ENCODE measurements at places on chromosomes 16 and 17. TPM values are rescaled to one million over a fixed set of nuclear protein-coding genes. Genes with fewer than 3 reads are reported as not detected.

DNA sequence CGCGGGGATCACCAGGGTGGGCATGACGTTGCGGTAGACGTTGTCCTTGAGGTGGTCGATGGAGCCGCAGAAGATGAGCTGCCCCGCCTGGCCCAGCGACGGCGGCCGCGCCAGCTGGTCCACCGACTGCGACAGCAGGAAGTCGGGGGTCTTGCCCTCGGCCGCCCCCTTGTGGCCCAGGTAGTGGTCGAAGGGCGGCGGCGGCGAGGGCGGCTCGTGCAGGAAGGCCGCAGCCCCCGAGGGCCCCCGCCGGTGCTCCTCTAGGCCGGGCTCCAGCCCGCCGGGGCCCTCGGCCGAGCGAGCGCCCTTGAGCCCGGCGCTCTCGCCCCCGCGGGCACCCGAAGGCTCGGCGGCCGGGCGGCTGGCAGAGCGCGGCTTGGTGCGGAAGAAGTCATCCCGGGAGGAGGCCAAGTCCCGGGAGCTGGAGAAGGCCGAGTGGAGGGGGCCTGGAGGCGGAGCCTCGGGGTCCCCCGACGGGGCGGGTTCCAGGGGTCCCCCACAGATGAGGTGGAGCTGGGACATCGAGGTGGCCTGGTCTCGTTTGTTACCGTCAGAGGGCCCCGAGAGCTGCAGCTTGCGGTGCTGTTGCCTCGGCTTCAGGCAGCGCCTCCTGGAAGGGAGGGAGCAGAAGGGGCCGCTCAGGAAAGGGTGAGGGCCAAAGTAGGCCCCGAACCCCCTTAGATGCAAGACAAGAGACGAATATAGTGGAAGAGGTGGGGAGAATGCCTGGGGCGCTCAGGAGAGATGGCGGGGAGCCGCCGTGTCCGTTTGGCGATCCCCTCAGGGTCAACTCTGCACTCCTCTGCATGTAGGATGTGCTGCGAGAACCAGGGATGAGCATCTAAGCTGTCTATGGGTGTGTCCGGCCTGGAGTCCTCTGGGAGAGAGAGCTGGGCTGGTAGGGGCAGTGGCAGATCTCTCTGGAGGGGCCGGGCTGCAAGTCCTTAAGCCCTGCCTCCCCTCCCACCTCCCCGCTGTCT lies 8.8 kb downstream of the FAM171A2 start:
- DNase-seq = peak; percentile 80

Gene RAB40B
- total RNA-seq = 40.9 TPM

- no peak for DNase-seq
Measured at GRCh38 chr17:75897160-75898019, 639 bp upstream of the TRIM65 start.

- no peak for DNase-seq
Measured at GRCh38 chr16:85029981-85030401, 2.4 kb downstream of the KIAA0513 start.

- no peak for DNase-seq
Measured at GRCh38 chr17:79796444-79796762, 474 bp downstream of the CBX8 start.

GRCh38 chr16:101586-101985 lies 23.6 kb downstream of the MPG start:
- no peak for DNase-seq

DNA sequence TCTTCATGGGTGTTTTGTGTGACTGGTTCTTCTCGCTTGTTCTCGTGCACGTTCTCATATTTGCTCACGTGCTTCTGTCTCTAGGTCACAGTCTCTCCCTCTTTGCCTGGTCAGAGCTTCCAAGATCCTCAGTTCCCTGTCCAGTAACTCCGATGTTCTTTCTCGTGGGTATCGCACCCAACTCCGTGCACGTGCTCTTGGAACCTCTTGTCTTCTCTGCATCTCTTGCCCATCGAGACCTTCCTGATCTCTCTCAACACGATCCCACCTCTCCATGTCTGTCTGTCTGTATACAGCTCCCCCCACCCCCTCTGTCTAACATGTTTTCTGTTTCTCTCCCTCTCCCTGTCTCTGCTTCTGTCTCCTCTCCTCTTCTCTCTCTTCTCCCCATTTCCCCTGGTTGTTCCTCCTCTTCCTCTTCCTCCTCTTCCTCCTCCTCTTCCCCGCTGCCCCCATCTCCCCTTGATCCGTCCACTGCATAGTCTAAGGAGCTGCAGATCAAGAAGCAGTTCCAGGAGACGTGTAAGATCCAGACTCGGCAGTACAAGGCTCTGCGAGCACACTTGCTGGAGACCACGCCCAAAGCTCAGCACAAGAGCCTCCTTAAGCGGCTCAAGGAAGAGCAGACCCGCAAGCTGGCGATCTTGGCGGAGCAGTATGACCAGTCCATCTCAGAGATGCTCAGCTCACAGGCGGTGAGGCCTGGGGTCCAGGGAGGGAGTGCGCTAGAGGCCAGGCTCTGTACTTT lies 6.1 kb downstream of the HIRIP3 start:
- no peak for DNase-seq

Gene TPSG1
- total RNA-seq = not detected

GRCh38 chr17:48544349-48545021 lies 424 bp downstream of the HOXB2 start:
- DNase-seq = peak; percentile 77

DNA sequence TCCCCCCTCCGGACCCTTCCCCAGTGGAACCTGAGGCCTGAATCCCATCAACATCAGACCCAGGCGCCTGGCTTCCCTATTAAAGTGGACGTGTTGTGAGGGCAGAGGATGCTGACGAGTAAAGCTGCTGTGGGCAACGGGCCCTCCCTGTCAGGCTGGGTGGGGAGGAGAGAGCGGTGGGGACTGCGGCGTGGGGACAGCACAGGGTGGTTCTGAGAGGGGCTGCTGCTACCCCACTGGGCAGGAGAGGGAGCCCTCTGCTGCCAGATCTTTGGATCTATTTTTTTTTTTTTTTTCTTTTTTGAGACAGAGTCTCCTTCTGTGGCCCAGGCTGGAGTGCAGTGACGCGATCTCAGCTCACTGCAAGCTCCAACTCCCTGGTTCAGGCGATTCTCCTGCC lies 5.9 kb downstream of the CA5A start:
- DNase-seq = no peak

GRCh38 chr17:63931981-63932561 lies at the start of gene CD79B:
TSS of gene CD79B (minus strand) at chr17:63932331. CDS start at chr17:63932261, 70 bp downstream.
- DNase-seq = no peak

DNA sequence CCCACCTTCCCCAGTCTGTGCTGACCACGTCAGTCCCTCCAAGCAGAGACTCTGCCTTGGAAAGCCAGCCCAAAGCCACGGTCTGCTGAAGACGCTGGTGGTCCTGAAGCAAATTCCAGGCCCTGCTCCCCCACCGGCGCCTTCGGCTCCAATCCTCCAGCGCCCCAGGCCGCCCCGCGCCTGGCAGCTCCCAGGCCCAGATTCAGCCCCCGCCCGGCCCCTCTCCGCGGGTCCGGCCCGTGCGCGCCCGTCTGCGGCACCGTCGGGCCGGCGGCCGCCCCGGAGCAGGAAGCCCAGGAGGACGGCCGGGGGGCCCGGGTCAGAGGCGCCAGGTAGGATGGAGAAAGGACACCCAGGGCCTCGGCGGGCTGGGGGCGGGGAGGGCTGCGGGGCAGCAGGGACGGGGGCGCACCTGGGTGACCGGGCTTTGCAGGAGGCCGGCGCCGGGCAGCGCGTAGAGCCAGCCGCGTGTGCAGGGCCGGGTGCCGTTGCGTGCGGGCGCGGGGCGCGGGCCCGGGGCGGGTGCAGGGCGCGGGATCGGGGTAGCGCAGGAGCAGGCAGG lies 594 bp upstream of the SLC22A31 start:
- no peak for DNase-seq

DNA sequence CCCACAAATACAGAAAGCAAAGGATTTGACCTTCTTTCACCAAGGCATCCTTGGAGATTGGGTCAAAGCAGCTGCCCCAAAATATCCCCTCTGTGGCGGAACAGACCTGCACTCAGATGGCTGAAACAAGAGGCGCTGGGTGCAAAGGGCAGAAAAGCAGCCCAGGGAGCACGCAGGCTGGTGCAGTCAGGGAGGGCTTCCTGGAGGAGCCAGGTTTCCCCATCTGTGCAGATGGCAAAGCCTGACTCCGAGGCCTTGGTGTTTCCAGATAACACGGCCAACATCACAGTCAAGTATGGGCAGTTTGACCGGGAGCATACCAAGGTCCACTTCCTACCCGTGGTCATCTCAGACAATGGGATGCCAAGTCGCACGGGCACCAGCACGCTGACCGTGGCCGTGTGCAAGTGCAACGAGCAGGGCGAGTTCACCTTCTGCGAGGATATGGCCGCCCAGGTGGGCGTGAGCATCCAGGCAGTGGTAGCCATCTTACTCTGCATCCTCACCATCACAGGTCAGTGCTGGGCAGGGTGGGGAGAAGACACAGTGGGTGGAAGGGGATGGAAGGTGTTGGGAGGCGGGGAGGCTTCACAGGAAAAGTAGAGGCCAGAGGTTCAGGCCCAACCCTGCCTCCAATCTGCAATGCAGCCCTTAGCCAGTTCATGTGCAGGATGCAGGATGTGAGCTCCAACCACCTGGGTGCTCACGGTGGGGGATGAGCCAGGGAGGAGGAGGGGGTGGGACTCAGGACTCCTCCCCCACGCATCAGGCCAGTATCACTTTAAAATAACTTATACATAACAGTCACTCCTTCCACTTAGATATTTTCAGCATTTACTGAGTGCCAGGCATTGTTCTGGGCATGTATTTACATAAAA lies 26.4 kb upstream of the BEAN1 start:
- no peak for DNase-seq

- peak; percentile 60 for DNase-seq
Measured at GRCh38 chr17:79090443-79091225, 16.0 kb downstream of the ENGASE start.

Gene TELO2
- total RNA-seq = 25.2 TPM
